ENCODE measurements at places on chromosomes 6 and 20. TPM values are rescaled to one million over a fixed set of nuclear protein-coding genes. Genes with fewer than 3 reads are reported as not detected.

GRCh38 chr6:140253096-140253495 is 878.6 kb upstream of the CITED2 start:
- DNase-seq, result no peak
- H3K27me3 ChIP-seq, result peaks cover 9% of the 10 kb centered on the region
- H3K4me3 ChIP-seq, result no peak overlapping the region
- no peaks in the 10 kb centered on the region for H3K36me3 ChIP-seq
- no peak overlapping the region for H3K27ac ChIP-seq

ACTL10 gene
- total RNA-seq, result 4.1 TPM

DNA sequence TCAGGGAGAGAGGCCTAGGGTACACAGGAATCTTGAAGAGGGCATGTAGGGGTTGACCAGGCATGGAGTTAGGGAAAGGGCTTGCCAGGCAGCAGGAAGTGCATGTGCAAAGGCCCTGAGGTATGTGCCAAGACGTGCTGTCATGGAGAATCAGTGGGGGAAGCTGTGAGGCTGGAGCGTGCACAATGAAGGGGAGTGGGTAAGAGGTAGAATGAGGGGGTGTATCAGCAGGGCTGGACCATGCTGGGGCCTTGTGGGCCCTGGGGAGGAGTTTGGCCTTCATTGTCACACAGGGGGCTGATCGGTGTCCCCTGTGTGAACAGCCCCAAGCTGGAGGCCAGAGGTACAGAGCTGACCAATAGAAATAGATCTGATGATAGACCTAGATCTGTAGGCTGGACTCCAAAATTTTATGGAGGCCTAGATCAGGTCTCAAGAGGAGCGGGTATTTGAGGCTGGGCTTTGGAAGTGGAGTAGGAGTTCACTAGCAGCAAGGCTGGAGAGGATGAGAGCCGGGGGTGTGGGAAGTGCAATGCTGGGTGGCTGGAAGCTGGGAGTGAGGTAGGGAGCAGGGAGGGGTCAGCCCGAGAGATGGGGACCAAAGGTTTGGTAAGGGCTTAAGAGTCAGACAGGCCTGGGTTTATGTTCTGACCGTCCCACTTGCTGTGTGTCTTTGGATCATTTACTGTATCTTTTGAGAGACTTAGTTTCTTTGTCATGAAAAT is 3.0 kb downstream of the SRC start:
- H3K27me3 ChIP-seq, result no peaks in the 10 kb centered on the region
- H3K27ac ChIP-seq, result no peak overlapping the region
- no peaks in the 10 kb centered on the region for H3K36me3 ChIP-seq
- no peak overlapping the region for H3K4me3 ChIP-seq
- peaks cover 17% of the 10 kb centered on the region for H3K4me1 ChIP-seq
- no peak for DNase-seq

DNA sequence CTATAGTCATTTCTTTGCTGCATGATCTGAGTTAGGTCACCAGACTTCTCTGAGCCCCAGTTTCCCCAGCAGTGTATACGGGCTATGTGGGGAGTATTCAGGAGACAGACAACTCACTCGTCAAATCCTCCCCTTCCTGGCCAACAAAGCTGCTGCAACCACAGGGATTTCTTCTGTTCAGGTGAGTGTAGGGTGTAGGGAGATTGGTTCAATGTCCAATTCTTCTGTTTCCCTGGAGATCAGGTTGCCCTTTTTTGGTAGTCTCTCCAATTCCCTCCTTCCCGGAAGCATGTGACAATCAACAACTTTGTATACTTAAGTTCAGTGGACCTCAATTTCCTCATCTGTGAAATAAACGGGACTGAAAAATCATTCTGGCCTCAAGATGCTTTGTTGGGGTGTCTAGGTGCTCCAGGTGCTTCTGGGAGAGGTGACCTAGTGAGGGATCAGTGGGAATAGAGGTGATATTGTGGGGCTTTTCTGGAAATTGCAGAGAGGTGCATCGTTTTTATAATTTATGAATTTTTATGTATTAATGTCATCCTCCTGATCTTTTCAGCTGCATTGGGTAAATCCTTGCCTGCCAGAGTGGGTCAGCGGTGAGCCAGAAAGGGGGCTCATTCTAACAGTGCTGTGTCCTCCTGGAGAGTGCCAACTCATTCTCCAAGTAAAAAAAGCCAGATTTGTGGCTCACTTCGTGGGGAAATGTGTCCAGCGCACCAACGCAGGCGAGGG is 594 bp upstream of the CDKN1A start:
- no peak for DNase-seq
- peaks cover 11% of the 10 kb centered on the region for H3K27me3 ChIP-seq
- H3K4me1 ChIP-seq, result peaks cover 46% of the 10 kb centered on the region
- peaks cover 3% of the 10 kb centered on the region for H3K36me3 ChIP-seq
- peak overlapping the region; percentile 55 for H3K4me3 ChIP-seq

DNA sequence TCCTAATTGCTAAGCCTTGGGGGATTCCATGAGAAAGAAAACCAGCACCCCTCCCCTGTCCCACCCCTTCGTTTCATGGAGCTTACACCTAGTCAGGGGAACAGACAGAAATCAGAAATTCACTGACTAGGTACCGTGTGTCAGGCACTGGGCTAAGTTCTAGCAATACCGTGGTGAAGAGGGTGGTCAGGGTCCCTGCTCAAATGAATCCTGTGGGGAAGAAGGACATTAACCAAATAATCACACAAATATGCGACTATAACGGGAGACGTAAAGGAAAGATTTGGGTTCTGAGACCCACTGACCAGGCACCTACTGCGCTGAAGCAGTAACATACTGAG is 65.1 kb upstream of the TOP1 start:
- no peaks in the 10 kb centered on the region for H3K36me3 ChIP-seq
- H3K4me3 ChIP-seq, result no peak overlapping the region
- H3K27ac ChIP-seq, result no peak overlapping the region
- peaks cover 10% of the 10 kb centered on the region for H3K4me1 ChIP-seq

DNA sequence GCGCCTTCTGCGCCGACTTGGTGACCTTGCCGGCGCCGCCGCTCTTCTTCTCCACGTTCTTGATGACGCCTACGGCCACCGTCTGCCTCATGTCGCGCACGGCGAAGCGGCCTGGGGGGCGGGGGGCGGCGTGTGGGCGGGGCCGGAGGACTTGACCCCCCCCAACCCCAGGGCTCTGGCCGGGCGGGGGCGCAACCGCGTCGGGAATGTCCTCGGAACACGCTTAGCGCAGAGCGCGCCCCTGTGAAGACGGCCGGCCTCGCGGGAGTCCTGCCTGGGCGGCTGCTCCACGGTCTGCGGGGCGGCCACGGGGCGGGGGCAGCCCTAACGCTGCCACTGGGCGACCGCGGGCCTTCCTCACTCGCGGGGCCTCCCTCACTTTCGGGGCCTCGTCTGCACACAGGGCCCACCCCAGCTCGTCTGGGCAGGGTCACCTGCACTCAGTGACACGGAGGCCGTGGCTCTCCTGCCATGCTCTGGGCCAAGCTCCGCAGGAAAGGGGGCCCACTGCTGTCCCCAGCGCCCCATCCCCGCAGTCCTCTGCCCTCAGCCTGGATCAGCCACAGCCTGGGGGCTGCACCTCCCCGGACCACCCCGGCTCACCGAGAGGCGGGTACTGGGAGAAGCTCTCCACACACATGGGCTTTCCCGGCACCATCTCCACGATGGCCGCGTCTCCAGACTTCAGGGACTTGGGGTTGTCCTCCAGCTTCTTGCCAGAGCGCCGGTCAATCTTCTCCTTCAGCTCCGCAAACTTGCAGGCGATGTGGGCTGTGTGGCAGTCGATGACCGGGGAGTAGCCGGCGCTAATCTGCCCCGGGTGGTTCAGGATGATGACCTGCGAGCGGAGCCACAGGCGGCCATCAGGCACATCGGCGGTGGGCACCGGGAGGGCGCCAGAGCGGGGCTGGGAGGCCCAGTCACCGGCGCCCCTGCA is 10.3 kb downstream of the EEF1A2 start:
- H3K27ac ChIP-seq, result no peak overlapping the region
- no peak for DNase-seq
- H3K4me1 ChIP-seq, result no peaks in the 10 kb centered on the region
- H3K36me3 ChIP-seq, result no peaks in the 10 kb centered on the region
